ENCODE measurements at places on chromosomes 4 and X.

- DNase-seq, result no peak
Observed at GRCh38 chr4:184392316-184392715, 82.0 kb downstream of the IRF2 start.

DNA sequence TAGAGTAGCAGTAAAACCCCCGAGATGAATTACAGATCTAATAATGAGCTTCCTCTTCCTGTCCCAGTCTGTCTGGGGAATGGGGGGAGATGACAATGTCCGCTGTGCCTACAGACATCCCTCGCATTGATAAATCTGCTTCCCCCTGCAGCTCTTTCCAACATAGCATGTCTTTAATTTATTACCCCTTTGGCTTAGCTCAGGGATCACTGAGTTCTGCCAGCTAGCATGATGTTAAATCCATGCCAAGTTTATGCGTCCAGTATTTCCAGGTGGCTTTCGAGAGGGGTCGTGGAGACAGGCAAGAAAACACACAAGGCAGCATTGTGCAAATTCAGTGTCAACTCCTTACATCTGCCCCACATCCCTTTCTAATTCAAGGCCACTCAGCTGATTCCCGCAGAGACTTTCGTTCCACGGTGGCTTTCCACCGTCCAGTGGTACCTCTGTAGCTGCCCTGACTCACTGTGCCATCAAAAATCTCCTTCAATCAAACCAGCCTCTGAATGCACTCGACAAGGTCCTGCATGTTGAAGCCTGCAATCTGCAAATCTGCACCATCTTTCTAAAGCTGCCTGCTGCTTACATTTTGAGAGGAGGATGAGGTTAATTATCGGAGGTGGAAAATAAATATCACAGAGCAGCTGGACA, 75.1 kb downstream of the MXRA5 start:
- no peak for DNase-seq

DNA sequence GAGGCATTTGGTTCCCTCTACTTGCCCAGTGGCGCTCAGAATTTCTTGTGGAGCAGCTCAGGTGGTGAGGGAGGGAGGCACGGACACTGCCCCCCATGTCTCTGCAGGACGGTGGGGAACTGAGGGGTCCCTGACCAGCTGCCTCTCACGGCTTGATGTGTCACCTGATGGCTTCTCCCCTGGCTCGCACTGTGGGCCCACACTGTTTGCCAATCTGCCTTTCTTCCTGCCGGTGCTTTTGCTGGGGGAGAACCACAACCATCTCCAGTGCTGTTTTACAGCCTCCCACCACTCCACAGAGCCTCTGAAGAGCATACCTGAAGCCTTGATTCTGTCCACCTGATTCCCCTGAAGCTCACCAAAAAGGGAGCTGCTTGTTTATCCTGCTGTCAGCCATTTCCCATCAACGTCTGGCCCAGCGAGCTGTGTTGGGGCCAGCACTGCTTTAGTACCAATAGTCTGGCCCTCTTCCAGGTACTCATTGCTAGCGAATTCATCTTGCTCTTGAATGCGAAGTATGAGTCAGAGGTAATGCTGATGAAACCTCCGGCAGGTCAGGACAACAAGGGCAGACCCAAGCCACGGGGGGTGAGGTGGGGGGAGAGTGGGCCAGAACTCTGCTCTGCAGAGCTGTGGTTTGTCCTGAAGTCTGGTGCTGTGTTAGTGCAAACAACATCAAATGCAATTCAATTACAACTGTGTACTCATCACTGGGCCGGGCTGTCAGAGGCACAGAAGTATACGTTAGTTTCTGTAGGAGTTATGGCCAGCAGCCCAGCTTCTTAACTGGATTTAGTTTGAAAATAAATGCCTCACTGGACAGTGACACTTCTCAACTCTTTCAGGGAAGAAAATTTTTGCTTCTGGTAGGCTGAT, 208.3 kb upstream of the JADE1 start:
- no peak for DNase-seq

GRCh38 chr4:1638272-1638598, 45.9 kb downstream of the FAM53A start:
- no peak for DNase-seq

- no peak for DNase-seq
Observed at GRCh38 chr4:76532805-76533204, 97.8 kb downstream of the SHROOM3 start.

GRCh38 chrX:47748576-47748975, 88.1 kb upstream of the ZNF81 start:
- no peak for DNase-seq

GRCh38 chr4:162475246-162475645, 311.4 kb upstream of the FSTL5 start:
- DNase-seq, result no peak

DNA sequence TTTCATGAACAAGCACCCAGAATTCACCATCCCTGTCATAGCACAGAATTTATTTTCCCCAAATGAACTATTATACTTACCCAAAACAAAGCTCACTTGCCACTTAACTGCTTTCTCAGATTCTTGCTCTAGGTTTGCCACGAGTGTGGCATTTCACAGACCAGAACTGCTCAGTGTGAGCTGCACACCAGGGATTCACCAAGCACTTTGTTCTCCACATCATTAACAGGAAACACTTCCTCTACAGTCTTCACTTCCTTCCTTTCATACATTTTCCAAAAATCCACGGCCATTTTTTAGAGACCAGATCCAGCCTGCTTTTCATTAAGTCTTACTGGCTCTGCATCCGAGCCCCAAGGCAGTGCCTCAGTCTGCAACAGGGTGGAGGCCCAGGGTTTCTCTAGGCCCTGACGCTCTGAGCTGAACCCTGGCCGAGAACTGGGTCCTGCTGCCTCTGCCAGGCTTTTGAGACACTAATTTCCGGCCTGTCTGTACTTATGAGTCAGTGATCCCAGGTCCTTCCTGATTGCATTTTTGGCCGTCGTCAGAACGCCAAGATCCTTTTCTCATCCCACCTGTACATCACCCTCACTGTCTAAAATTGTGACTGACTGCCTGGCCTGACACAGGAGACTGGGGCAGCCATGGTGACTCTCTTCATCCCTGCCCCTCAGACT, 67.6 kb upstream of the MTNR1A start:
- no peak for DNase-seq

- DNase-seq, result no peak
Observed at GRCh38 chr4:146428298-146428697, 93.4 kb downstream of the SLC10A7 start.

DNA sequence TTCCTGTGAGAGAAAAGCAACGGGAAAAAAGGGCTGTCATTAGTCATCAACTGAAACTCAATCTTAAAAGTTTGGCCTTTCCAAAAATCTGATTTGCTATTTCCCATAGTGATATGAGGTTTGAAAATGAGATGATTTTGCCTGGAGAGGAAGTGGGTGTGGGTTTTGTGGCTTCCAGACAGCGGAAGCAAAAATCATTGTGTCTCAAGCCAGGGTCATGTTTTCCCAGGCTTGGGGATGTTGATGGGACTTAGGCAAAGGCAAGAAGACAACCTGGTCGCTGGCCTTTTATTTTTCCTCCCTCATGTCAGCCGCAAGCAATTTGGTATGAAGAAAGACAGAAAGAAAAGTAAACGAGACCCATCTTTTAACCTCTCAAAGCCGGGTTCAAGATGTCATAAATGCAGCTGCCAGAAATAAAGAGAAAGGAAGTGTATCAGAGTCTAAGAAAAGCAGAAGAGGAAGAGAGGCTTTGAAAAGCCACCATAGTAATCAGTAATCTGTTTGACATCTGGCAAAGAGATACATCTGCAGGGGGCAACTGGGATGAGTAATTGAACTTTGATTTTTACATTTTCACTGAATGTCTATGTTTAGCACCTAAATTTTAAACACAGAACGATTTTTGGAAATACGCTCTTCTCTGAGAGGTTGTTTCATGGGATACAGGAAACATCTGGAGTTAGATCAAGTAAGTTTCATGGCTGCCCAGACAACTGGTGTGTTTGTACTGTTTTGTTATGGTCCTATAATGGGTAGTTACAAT, 521.6 kb upstream of the SLIT2 start:
- no peak for DNase-seq

DNA sequence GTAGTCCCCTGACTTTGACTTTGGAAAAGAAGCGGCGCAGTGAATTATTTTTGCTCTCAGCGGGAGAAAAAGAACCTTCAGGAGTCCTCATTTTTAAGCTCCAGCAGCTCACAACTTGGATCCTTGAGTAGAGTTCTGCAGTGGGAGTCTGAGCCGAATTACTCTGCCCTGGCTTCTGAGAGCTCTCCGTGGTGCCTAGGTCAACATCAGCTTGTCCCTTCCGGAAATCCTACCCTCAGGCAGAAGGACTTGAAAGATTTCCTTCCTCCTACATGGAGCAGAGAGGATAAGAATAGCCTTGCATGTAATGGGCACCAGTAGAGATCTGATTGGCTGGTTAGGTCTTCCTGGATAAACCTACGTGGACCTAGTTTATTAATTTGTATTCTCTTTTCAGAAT, 549.7 kb upstream of the TENM3 start:
- DNase-seq, result no peak

DNA sequence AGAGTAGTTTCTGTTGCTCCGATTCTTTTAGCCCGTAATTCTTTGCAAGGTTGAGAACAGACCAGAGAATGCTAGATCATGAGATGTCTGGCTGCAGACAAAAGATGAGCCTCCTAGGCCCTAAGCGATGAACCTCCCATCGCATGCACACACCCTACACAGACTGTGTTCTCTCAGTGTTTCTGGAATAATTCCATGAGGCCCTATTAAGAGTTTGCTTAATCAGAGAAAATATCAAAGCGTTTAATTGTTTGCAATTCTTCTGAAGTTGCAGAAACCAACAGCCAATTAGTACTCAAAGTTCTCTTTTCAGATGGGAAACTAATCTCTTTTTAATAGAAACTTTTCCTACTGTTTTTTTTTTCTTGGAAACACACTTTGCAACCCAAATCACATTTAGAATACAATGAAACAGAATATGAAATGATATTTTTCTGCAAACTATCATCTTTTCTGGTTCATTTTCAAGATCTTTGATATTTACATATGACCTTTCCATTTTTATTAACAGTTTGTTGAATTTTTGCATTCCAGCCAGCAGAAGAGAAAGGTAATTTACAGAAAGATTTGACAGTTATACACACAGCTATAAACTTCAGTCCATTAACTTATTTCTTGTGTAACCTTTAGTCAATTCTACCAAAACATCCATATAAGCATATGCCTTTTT, 1525.6 kb downstream of the ARAP2 start:
- no peak for DNase-seq

- peak; percentile 79 for DNase-seq
Observed at GRCh38 chrX:19747652-19748610, 139.5 kb downstream of the SH3KBP1 start.

DNA sequence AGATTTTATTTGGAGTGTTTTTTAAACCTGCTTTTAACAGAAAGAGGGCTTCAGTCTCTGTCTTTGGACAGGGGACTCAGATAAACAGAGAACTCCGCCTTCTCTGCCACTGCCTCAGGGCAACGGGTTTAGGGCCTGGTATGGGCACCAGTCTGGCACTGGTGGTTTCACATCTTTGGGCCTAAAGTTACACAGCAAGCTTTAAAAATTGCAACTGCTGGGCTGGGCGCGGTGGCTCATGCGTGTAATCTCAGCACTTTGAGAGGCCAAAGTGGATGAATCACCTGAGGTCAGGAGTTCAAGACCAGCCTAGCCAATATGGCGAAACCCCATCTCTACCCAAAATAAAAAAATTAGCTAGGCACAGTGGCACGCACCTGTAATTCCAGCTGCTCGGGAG, 10.3 kb upstream of the NAT8L start:
- DNase-seq, result no peak

- no peak for DNase-seq
Observed at GRCh38 chr4:8723222-8723980, 130.8 kb downstream of the CPZ start.

DNA sequence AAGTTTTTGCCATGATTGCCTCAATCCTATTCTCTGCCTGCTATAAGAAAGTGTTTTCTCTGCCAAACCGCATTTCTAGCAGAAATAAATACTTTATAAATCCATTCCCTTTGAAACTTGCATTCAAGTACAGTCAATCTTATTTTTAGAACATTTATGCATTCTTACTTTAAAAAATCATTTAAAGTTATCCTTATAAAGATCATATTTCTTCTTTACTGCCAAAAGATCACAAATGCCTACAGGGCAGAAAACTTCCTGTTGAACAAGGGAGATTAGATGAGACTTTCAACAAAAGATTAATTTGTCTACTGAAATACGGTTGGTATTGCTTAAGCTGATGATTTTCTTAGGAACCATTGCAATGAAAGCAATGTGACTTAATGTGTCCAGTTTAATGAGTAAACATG, 207.2 kb upstream of the SLIT2 start:
- DNase-seq, result no peak

- no peak for DNase-seq
Observed at GRCh38 chr4:10831727-10832408, 147.3 kb upstream of the CLNK start.

DNA sequence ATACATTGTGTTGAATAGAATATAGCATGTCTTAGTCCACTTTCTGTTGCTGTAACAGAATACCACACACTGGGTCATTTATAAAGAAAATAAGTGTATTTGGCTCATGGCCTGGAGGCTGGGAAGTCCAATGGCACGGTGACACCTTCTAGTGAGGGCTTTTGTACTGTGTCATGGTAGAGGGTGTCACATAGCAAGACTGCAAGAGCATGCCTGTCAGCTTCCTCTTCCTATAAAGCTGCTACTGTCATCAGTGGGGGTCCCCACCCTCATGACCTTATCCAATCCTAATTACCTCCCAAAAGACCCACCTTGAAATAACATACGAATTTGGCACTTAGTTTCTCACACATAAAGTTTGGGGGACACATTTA, 193.2 kb downstream of the PTTG2 start:
- no peak for DNase-seq

- DNase-seq, result no peak
Observed at GRCh38 chrX:100830547-100830946, 10.4 kb downstream of the CSTF2 start.

- no peak for DNase-seq
Observed at GRCh38 chrX:148609515-148610327, 109.3 kb downstream of the AFF2 start.

GRCh38 chr4:6699388-6699787, 5.7 kb downstream of the S100P start:
- no peak for DNase-seq
